Lung (tissue), 17 donors: ENCODE measurements at places on chromosomes 1 and 21. TPM values are rescaled to one million over a fixed set of nuclear protein-coding genes. Genes with fewer than 3 reads are reported as not detected.

PGLYRP4 gene
- total RNA-seq, result 3.1 TPM

CAPN8 gene
- 48.5 TPM for total RNA-seq

SUSD4 gene
- 6.5 TPM for total RNA-seq

CFAP141 gene
- total RNA-seq, result 5.4 TPM

HLCS gene
- 27.1 TPM for total RNA-seq

LRRC39 gene
- total RNA-seq, result 0.98 TPM

PTGFRN gene
- 51.7 TPM for total RNA-seq

AMPD1 gene
- not detected for total RNA-seq

RAB3B gene
- 0.18 TPM for total RNA-seq

MAP3K7CL gene
- 7.8 TPM for total RNA-seq

PERM1 gene
- not detected for total RNA-seq

BRWD1 gene
- total RNA-seq, result 145 TPM

TEX38 gene
- total RNA-seq, result not detected

PLEKHA6 gene
- 10.5 TPM for total RNA-seq

RERE gene
- 207 TPM for total RNA-seq

DMBX1 gene
- not detected for total RNA-seq

SLC19A1 gene
- 28.4 TPM for total RNA-seq

IGSF5 gene
- not detected for total RNA-seq

FAM229A gene
- 7.0 TPM for total RNA-seq

REN gene
- total RNA-seq, result 0.23 TPM
